ENCODE measurements at places on chromosomes 7 and 10. TPM values are rescaled to one million over a fixed set of nuclear protein-coding genes. Genes with fewer than 3 reads are reported as not detected.

DNA sequence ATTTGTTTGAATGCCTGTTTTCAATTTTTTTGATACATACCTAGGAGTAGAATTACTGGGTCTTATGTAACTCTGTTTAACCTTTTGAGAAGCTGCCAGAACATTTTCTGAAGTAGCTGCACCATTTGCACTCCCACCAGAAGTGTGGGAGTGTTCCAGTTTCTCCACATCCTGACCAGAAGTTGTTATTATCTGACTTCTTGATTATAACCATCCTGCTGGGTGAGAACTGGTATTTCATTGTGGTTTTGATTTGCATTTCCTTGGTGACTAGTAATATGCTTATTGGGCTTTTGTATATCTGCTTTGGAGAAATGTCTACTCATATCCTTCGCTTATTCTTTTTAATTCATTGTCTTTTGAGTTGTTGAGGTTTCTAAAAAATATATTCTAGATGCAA is 117.2 kb upstream of the GLCCI1 start:
- DNase-seq, result no peak

- DNase-seq, result no peak
These were observed 251.5 kb downstream of the WDR11 start for GRCh38 chr10:121102706-121103105.

DNA sequence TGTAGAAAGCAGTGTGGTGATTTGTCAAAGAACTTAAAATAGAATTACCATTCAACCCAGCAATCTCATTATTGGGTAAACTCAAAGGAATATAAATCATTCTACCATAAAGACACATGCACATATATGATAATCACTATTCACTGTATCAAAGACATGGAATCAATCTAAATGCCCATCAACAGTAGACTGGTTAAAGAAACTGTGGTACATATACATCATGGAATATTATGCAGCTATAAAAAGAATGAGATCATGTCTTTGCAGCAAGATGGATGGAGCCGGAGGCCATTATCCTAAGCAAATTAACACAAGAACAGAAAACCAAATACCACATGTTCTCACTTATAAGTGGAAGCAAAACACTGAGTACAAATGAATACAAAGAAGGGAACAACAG is 281.5 kb upstream of the MAGI2 start:
- DNase-seq, result no peak

DNA sequence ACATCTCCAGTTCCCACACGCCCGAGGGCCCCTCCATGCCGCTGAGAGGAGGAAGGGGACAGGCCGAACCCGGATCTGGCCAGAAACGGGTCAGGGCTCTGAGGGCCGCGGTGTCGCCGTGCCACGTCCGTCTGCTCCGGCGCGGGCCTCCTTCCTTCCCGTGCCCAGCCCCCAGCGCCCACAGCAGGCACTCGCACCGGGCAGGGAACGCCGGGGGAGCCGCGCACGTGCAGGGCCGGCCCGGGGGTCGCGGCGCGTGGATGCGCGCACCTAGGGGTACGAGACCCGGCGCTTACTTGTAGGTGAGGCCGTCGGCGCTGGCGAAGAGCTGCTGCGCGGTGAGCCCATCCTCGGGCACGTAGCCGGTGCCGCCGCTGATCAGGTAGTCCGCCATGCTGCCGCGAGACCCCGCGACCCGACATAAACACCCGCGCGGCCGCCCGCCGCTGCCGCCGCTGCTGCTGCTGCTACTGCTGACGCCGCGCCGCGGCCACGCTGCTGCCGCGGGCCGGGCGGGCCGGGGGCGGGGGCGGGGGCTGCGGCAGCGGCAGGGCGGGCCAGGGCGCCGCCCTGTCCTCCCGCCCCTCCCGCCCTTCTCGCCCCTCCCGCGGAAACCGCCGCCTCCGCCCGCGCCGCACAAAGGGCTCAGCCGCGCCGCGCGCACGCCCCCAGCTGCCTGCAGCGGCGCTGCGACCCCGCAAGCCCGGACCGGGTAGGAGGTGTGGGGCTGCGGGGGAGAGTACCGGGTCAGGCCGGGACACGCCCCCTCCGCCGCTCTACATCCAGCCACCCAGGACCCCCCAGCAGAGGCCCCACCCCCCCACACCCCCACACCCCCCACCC is 4.1 kb downstream of the IMPDH1 start:
- peak; percentile 92 for DNase-seq

GRCh38 chr7:140639366-140640053 is 1.1 kb downstream of the DENND2A start:
- DNase-seq, result peak; percentile 62

DNA sequence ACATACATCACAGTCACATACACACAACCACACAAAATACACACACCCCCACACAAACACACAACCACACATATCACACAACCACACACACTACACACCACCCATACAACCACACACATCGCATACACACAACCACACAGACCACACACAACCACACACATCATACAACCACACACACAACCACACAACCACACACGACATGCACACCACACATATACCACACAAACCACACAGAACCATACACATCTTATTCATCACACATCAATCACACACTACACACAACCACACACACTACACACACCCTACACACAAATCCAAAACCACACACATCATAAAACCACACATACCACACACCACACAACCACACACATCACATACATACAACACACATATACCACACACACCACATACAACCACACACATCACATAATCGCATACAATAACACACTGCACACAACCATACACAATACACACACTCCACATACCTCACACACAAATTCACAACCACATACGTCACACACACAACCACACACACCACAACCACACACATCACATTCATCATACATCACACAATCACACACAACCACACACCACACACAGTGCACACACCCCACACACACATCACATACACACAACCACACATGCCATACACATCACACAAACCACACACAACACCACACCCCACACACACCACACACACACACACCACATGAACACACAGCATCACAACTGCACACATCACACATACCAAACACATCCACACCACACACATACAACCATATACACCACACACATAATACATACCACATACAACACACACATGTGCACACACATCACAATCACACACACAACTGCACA is 30.4 kb downstream of the GPRIN2 start:
- no peak for DNase-seq

DNA sequence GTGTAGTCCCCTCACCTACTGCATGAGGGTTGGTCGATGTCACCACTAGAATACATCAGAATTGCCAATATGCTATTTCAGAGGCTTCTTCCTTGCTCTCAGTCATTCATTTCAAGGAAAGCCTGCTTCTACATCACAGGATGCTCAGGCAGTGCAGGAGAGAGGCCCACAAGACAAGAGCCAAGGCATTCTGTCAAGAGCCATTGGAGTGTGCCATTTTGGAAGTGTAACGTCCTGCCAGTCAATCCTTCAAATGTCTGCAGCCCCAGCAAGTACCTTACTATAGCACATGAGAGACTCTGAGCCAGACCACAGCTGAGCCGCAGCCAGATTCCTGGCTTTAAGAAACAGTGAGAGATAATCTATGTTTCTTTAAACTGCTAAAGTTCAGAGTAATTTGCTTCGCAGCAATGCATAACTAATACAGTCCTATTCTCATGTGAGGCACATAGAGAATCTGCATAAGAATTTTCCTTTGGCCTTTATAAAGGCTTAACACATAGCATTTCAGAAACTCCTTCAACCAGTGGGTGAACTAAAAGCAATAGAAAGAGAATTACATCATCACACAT is 166.5 kb upstream of the GNAI1 start:
- DNase-seq, result no peak

- no peak for DNase-seq
These were observed 249.8 kb upstream of the LYZL1 start for GRCh38 chr10:29039091-29039490.

DNA sequence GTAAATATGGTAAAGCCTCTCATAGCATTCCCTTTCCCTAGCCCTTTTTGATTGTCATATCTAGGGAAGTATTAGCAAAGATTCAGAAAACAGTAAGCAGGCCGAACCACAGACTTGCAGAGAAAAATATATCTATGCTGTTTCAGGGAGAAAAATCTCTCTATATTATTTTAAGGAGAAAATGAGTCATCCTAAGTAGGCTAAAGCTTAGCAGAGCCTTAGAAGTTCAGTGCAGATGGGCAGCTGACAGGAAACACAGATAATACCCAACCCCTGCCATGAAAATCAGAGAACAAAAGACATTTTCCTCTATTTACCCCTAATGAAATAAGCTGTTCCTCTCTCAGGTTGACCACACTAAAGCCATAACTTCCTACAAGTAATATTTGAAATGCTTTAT is 16.5 kb downstream of the C1QL3 start:
- no peak for DNase-seq

- DNase-seq, result no peak
These were observed 7.3 kb upstream of the MAFK start for GRCh38 chr7:1523208-1523607.

DNA sequence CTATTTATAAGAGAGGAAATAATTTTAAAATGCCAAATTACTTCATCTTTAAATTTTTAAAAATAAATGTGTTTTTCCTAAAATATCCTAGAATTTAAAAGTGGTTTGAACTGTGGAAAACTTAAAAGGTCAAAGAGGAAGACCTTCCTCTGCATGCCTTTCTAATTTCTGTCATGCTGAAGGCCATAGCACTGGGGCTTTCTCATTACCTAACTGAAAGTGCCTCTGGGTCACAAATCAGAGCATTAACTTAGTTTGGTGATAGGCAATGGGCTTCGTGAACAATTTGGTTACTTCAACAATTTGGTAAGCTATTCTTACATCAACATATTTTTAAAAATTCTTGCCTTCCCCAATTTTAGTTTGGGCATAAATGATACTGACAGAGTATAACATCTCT is 100.2 kb upstream of the SAMD8 start:
- DNase-seq, result no peak

- no peak for DNase-seq
These were observed 253.5 kb downstream of the PHTF2 start for GRCh38 chr7:78052112-78052511.

DNA sequence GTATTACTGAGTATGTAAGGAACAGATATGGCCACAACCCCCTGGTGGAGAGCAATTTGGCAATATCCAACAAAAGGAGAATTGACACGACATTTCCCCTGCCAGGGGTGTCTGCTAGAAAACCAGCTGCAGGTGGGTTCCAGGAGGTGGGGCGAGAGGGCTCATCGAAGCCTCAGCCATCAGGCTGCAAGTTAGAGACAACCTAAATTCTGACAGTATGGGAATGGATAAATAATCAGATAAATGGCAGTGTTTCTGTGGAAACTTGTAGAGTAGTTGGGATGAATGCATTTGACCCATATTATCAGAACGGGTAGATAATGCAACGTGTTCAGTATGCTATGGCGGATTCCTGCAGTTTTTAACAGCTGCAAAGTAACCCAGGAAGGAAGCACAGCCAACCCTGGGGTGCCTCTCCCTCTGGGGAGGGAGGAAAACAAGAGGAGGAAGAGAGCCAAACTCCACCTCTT is 3.5 kb downstream of the TMEM273 start:
- no peak for DNase-seq

DNA sequence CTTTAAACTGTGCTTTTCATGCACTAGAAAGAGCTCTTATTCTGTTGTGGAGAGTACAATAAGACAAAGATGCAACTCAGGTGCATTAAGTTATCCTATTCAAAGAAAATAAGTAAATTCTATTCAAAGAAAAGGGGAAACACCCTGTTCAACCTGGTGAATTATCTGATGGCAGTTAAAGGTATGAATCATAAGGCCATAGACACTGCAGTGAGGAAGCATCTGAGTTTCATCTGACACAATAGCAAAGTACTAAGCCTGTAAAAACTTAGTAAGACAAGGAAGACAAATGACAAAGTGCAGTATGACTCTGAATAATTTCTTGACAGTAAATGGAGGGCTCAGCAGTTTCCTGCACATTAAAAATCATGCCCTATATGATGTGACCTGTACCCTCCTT is 91.0 kb upstream of the LRRTM3 start:
- DNase-seq, result no peak

DNA sequence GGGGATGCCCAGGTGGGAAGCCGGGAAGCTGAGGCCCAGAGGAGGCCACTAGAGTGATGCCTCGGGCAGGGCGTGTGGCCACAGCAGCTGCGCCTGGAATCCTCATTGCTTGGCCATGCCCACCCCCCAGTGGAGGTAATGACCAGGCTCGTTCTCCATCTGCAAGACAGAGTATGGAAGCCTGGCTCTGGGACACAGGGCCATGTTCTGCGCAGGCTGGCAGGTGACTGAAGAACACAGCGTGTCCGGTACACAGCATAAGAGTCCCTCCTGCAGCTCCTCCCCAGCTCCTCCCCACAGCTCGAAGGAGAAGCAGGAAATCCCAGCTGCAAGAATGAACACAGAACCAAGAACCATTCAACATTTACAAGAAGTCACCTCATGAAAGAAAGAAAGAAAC is 64.8 kb downstream of the SMURF1 start:
- no peak for DNase-seq

DNA sequence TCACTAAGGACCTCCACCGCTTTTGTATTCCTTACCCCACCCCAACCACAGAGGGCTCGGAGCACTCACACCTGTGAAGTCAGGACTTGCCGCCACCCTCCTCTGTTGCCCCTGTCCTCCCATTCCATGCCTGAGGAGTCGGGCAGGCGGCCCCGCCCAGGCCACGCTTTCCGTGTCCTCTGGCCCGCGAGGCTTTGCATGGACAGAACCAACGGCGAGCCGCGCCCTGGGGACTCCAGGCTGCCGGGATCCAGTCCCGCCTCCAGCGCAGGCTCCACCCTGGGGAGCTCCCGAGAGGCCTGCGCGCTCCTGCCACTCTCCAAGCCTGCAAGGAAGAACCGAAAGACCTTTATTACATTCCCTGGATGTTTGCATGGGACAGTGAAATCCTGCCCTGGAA is 366.4 kb upstream of the POM121L12 start:
- peak; percentile 67 for DNase-seq

DNA sequence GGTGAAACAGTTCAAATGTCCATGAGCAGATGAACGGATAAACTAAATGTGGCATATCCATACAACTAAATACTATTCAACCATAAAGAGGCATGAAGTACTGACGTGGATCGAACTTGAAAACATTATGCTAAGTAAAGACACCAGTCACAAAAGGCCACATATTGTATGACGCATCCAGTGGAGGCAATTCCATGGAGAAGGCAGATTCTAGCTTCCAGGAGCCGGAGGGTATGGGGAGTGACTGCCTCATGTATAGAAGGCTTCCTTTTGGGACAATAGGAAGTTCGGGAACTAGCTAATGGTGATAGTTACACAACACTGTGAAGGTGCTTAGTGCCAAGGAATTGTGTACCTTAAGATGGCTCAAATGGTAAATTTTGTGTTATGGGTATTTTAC is 98.4 kb downstream of the VIPR2 start:
- DNase-seq, result no peak

The KAZALD1 gene
- total RNA-seq, result 15.1 TPM

The ITIH5 gene
- total RNA-seq, result 4.2 TPM

The MPP7 gene
- total RNA-seq, result 11.5 TPM

The PON3 gene
- not detected for total RNA-seq

The PTPRE gene
- 89.9 TPM for total RNA-seq

The COL28A1 gene
- 0.20 TPM for total RNA-seq

The SEC23IP gene
- total RNA-seq, result 59.5 TPM

The AOAH gene
- total RNA-seq, result 292 TPM

The CALHM2 gene
- total RNA-seq, result 62.6 TPM

The PRLHR gene
- total RNA-seq, result not detected

The ABCC2 gene
- 2.3 TPM for total RNA-seq

The HTR5A gene
- total RNA-seq, result not detected

All from spleen (tissue), 13 donors.